ENCODE measurements at places on chromosomes 4 and X.

DNA sequence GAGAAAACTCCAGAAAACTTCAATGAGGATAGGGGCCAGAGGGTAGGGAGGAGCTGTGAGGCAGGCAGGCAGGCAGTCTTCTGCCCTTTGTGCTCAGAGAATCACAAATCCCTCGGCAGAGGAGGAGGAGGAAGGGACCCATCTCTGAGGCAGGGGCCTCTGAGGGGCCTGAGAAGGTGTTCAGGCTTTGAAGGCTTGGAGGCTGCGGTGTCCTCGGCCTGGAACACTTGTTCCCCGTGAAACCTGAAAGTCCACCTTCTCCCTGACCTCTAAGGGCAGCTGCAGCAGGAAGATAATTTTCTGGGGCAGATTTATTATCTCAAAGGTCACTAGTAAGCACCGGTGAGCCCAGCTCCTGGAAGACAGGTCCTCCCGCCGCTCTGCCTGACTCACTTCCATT, 200.3 kb upstream of the BCOR start:
- no peak overlapping the region for H3K4me3 ChIP-seq
- H3K4me1 ChIP-seq = peaks cover under 1% of the 10 kb centered on the region
- no peaks in the 10 kb centered on the region for H3K36me3 ChIP-seq

GRCh38 chrX:14946606-14947155, 73.5 kb downstream of the MOSPD2 start:
- no peak for DNase-seq
- peaks cover 12% of the 10 kb centered on the region for H3K27me3 ChIP-seq
- H3K36me3 ChIP-seq = no peaks in the 10 kb centered on the region
- no peaks in the 10 kb centered on the region for H3K4me1 ChIP-seq
- no peak overlapping the region for H3K4me3 ChIP-seq

- no peaks in the 10 kb centered on the region for H3K36me3 ChIP-seq
- H3K27me3 ChIP-seq = no peaks in the 10 kb centered on the region
- DNase-seq = no peak
- H3K4me1 ChIP-seq = no peaks in the 10 kb centered on the region
Observed at GRCh38 chr4:38279650-38280322, 319.6 kb downstream of the PTTG2 start.

GRCh38 chrX:74117962-74118902, 185.7 kb upstream of the ZCCHC13 start:
- no peaks in the 10 kb centered on the region for H3K27me3 ChIP-seq
- no peaks in the 10 kb centered on the region for H3K4me1 ChIP-seq
- no peak overlapping the region for H3K4me3 ChIP-seq
- DNase-seq = no peak

DNA sequence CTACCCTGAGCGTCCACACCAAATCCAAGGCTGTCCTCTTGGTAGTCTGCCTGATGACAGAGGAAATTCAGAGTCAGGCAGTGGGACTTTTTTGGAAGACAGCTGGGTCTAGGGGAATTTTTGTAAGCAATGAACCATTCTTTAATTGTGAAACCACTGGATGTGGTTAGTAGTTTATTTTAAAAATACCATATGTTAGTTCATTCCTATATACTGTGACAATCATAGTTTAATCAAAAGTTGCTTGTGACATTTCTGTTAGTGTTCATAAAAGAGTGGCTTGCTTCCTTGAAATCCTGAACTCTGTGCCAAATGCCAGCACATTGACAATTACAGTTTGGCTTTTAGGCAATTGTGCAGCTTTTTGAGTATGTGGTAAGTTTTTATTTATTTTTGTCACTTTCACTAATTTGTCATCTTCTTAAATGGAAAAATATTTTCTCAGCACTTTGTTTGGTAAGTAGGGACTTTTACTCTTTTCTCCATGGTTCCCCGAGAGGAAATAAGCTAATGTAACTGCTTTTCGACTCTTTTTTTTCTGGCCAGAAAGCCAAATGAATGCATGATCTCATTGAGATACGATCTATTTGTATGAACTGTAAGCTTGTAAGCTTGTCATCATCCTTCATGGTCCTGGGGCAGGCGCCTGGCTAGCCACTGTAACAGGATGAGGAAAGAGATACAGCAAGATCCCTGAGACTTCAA, 72.6 kb upstream of the SLC4A4 start:
- no peak for DNase-seq
- H3K4me3 ChIP-seq = no peak overlapping the region
- H3K27me3 ChIP-seq = no peaks in the 10 kb centered on the region
- peaks cover 3% of the 10 kb centered on the region for H3K4me1 ChIP-seq
- H3K27ac ChIP-seq = no peak overlapping the region
